ENCODE measurements at places on chromosomes 1 and 21.

GRCh38 chr21:35072960-35073359 is 23.9 kb upstream of the RUNX1 start:
- no peaks in the 10 kb centered on the region for H3K36me3 ChIP-seq
- DNase-seq = no peak
- no peak overlapping the region for H3K27ac ChIP-seq
- H3K27me3 ChIP-seq = peaks cover 3% of the 10 kb centered on the region
- no peaks in the 10 kb centered on the region for H3K4me1 ChIP-seq

DNA sequence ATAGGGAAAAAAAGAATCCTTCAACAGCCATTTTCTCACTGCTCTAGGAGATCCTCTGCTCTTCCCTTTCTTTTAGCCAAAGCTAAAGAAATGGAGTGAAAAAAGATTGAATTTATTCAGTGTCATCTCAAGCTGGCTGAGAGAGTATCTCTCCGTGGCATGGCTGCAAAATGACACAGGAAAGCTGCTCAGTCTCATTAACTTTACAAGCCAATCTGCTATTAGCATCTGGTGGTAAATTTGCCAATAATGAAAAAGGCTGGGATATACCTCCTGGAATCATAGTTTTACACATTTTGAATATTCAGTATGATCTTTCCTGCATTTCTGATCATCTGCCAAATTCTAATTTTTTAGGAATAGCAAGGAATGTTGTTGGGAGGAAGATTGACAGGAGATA is 176.8 kb upstream of the CHRM3 start:
- no peak overlapping the region for H3K27ac ChIP-seq
- no peaks in the 10 kb centered on the region for H3K36me3 ChIP-seq
- no peak overlapping the region for H3K4me3 ChIP-seq
- DNase-seq = no peak

- H3K27me3 ChIP-seq = no peaks in the 10 kb centered on the region
- H3K36me3 ChIP-seq = no peaks in the 10 kb centered on the region
- no peak overlapping the region for H3K27ac ChIP-seq
- no peak for DNase-seq
- H3K4me1 ChIP-seq = no peaks in the 10 kb centered on the region
Observed at GRCh38 chr1:86953167-86953566, 38.7 kb downstream of the HS2ST1 start.

DNA sequence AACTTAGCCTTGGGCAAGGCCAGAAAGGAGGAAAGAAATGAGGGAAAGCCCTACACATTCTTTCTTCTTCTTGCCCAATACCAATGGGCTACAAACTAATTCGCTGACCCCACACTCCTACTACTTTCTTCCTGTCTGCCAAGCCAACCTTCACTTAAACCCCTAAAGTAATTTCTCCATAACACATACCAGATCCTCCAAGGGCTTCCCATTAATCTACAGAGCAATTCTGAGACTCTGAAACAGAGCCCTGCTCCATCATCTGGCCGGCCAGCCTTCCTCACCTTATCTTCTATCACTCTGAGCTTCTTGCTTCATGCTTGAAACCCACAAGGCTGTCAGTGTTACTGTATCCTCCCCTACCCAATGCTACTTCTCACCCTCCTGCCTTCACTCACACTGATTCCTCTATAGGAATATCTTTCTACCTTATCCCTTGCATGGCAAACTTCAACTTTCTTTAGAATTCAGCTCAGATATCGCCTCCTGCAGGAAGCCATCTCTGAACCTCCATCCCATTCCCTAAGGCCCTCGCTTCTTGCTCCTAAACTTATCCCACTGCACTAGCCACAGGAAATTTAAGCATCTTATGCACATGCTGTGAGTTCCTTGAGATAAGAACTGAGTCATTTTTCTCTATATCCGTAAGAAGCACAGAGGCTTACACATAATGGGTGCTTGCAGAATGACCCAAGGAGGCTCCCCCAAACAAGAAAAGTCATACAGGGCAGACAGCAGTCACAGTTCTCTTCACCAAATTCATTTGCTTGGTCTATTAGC is 81.9 kb downstream of the JAK1 start:
- DNase-seq = no peak
- H3K27ac ChIP-seq = peak overlapping the region; percentile 0
- no peaks in the 10 kb centered on the region for H3K27me3 ChIP-seq
- H3K4me3 ChIP-seq = no peak overlapping the region
- peaks cover 35% of the 10 kb centered on the region for H3K4me1 ChIP-seq
- H3K36me3 ChIP-seq = peaks cover 47% of the 10 kb centered on the region

- no peak overlapping the region for H3K27ac ChIP-seq
- H3K4me3 ChIP-seq = no peak overlapping the region
- H3K36me3 ChIP-seq = no peaks in the 10 kb centered on the region
- peaks cover 11% of the 10 kb centered on the region for H3K27me3 ChIP-seq
- no peaks in the 10 kb centered on the region for H3K4me1 ChIP-seq
Observed at GRCh38 chr1:166814611-166815010, 24.7 kb upstream of the POGK start.

- no peak overlapping the region for H3K4me3 ChIP-seq
- no peak for DNase-seq
- no peaks in the 10 kb centered on the region for H3K27me3 ChIP-seq
- H3K27ac ChIP-seq = no peak overlapping the region
Observed at GRCh38 chr21:34761758-34762330, 93.0 kb downstream of the CLIC6 start.
